IPS DF 6.9 (cell line): ENCODE measurements at places on chromosomes 2 and 18.

DNA sequence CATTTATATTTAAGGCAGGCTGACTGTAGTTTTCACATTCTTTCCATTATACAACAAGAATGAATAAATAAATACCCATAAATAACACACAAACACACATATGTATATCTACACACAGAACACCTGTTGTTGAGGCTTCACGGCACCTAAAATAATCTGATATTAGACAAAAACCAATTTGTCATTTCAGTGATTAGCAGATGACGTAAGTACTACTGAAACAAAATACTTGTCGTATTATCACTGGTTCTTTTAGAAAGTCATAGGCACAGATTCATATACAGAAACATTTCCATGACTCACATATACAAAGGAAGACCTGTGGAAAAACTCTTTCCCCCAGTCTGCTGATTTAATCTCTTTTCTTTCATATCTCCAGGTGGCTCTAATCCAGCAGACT is 1113.4 kb upstream of the FANCL start:
- no peak for DNase-seq

GRCh38 chr2:134776836-134777235 is 58.0 kb upstream of the TMEM163 start:
- no peak for DNase-seq

GRCh38 chr2:120223034-120223912 is at the start of gene TMEM185B:
Gene TMEM185B, minus strand, starts transcription at chr2:120223400. Its CDS starts 424 bp downstream, at chr2:120222976.
- no peak for DNase-seq

DNA sequence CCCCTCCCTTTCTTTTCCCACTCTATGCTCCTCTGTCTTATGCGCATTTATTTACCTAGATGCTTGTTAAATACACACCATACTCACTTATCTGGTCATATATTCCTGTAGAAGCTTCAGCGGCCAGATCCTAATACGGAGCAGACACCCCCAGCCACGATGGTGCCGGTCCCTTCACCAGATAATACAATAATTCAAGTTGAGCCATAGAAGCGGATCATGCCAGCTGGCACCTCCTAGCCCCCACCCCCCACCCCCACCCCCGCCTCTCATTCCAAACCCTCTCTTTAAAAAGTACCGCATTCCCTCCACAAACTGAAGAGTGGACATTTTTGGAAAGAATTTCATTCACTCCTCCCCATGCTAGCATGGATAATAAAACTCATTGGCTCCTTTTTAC is 95.2 kb downstream of the BIN1 start:
- DNase-seq = no peak

GRCh38 chr2:199602271-199602895 is 144.6 kb upstream of the SATB2 start:
- DNase-seq = no peak

DNA sequence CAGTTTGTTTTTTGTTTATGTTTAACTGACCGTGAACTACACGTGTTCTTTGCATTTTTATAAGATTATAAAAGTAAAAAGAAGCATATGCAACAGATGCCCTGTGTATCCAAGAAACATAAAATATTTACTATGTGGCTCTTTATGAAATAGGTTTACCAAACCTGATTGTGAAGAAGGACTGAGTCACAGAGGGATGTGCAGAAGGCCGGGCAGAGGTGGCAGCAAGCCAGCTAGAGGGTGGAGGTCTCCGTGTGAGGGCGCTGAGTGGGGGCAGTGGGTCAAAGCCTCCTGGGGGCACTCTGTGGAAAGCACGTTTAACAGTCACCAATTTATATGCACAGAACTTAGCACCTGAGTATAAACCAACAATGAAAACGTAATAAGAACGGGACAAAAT is 97.2 kb downstream of the TMEM18 start:
- DNase-seq = no peak

- DNase-seq = no peak
These were observed 253.3 kb upstream of the TCF4 start for GRCh38 chr18:55841314-55841713.

DNA sequence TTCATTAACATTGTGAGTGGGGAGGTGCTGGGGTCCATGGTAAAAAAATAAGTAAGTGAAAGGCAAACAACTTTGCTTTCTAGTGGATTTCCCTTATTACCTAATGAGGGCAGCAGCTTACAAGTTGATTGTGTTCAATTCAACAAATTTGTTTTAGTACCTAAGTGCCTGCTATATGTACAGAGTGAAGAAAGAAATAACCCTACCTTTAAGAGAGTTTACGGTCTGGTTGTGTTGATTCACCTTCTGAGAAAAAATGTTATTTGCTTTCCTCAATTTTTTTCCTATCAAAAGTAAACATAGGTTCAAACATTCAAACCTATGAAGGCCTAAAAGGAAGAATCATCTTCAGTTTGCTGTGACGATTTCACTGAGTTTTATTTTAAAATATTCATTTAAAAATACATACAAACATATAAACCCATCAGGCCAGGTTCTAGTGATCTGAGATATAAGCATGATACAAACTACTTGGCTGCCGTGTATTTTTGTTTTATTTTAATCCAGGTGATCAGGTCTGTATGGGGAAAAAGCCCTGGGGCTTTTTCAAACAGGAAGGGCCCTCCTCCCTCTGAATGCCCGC is 1.5 kb upstream of the SPTBN1 start:
- no peak for DNase-seq

GRCh38 chr18:13643261-13643751 is 83.1 kb downstream of the FAM210A start:
- no peak for DNase-seq
